ENCODE measurements at places on chromosomes 5 and 9.

DNA sequence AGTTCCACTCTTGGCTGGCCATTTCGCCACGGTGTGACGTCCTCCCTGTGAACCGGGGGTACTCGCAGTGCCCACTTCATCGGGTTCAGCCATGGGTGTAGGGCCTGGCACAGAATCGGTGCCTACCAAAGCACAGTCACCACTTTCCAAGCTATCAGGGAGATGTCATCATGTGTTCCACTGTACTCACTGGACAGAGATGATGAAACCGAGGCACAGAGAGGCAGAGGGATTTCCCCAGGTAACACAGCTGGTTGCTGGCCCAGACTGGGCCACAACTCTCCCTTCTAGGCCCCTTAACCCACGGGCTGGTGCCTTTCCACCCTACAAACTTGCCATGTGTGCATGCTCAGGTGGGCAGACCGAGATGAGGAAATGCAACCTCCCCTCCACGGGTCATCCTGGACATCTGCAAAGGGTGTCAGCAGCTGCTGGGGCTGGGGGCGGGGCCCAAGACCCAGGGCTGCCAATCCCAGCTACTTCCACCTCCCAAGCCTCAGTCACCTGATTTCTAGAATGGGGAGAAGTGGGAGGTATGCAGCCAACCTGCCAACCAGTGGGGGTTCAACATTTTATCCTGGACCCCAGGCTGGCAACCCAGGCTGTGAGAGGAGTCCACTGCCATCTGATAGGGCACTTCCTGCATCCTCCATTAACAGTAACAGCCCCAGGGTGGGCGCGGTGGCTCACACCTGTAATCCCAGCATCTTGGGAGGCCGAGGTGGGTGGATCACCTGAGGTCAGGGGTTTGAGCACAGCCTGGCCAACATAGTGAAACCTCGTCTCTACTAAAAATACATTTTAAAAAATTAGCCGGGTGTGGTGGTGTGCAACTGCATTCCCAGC, 893 bp upstream of the SH2D3C start:
- no peak for DNase-seq

GRCh38 chr5:109652096-109652495, 37.6 kb upstream of the MAN2A1 start:
- DNase-seq: no peak

GRCh38 chr9:135136991-135137832, 49.7 kb downstream of the OLFM1 start:
- DNase-seq: no peak

GRCh38 chr9:98540476-98540875, 168.3 kb downstream of the GABBR2 start:
- DNase-seq: no peak

GRCh38 chr9:87338088-87338989, 159.3 kb upstream of the DAPK1 start:
- no peak for DNase-seq

- peak; percentile 35 for DNase-seq
These were observed 35.1 kb downstream of the FAM13B start for GRCh38 chr5:137997726-137998213.

DNA sequence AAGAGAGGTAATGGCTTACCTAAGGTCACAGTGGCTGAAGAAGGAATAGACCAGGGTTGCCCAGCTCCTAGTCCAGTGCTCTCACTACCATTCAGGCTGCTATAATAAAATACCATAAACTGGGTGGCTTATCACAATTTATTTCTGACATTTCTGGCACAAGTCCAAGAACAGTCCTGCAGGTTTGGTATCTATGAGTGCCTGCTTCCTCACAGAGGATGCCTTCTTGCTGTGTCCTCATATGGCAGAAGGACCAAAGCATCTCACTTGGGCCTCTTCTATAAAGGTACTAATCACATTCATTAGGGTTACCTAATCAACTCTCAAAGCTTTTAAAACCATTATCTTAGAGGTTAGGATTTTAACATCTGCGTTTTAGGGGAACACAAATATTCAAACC, 17.2 kb downstream of the STARD4 start:
- no peak for DNase-seq

- no peak for DNase-seq
These were observed 41.0 kb downstream of the FXN start for GRCh38 chr9:69076550-69076949.

GRCh38 chr5:74454263-74455030, 186.1 kb downstream of the ENC1 start:
- no peak for DNase-seq

DNA sequence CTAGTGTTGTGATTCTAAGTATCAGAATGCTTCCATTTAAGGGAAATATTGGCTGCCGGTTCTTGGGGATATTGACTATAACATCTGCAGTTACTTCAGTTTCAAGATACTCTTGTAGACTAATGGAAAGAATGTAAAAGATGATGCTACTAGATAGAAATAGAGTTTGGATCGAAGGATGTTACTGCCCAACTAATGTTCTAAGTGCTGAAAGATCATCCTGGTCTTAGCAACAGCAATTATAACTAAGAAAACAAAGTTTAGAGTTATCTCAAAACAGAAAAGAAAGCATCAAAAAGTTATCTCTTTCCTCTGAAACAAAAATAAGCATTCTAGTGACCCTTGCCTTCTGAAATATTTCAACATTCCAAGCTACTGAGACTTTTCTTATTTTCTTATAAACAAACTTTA, 49.9 kb downstream of the ITGA1 start:
- peak; percentile 64 for DNase-seq

GRCh38 chr5:129204525-129204924, 110.0 kb downstream of the ISOC1 start:
- no peak for DNase-seq

DNA sequence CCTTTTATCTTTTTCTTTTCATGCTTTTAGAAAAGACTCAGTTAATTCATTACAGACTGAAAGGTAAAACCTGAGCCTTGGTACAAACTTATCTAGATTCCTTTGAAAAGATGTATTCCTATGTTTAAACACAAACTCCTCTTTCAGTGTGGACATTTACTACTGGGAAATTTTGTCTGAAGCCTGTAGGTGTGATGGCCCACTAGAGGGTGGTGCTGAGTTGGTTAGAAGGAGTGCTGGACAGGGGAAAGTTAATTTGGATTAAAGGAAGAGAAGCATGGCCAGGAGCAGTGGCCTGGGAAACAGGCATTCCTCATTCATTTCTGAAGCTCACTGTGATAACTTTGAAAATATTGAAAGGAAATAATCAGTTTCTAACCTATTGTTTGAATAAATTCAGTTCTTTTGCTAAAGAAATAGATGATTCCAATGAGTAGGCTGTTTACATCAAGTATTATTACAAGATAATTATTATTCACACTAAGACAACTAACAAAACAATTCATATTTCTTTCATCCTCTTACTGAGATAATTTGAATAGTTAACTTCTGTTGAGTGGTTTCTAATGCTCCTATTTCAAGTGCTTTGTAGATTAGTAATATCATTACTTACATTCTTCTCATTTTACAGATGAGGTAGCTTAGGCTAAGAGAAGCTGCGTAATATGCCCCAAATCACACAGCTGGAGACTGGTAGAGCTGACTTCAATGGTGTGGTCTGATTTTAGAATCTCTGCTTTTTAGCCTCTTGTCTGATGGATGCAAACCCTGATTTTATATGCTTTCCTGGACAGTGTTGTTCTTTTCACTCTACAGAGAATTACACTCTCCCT, 150.9 kb downstream of the ADGRV1 start:
- peak; percentile 25 for DNase-seq

GRCh38 chr9:85368781-85369180, 373.0 kb downstream of the AGTPBP1 start:
- DNase-seq: no peak

- DNase-seq: no peak
These were observed 185.6 kb downstream of the EFNA5 start for GRCh38 chr5:107485184-107485583.

GRCh38 chr5:136703036-136703435, 337.7 kb upstream of the TRPC7 start:
- no peak for DNase-seq

DNA sequence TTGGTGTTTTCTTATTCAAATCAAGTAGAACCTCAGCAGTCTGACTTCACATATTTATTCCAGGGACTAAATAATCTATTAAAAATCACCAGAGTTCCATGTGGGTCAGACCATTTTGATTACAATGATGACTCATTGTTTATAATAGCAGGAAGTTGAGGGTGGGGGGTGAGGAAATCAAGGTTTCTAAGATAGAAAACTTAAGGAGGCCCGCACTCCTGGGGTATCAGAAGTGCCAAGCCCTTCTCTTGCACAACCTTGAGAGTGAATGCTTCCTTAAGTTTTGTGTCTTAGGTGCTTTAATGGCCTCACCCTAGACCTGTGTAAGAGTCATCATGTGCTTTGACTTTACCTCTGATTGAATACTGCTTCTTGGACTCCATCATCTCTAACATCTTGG, 31.9 kb upstream of the NPR3 start:
- peak; percentile 48 for DNase-seq

- DNase-seq: no peak
These were observed 565.7 kb downstream of the PRDM9 start for GRCh38 chr5:24073107-24073506.

DNA sequence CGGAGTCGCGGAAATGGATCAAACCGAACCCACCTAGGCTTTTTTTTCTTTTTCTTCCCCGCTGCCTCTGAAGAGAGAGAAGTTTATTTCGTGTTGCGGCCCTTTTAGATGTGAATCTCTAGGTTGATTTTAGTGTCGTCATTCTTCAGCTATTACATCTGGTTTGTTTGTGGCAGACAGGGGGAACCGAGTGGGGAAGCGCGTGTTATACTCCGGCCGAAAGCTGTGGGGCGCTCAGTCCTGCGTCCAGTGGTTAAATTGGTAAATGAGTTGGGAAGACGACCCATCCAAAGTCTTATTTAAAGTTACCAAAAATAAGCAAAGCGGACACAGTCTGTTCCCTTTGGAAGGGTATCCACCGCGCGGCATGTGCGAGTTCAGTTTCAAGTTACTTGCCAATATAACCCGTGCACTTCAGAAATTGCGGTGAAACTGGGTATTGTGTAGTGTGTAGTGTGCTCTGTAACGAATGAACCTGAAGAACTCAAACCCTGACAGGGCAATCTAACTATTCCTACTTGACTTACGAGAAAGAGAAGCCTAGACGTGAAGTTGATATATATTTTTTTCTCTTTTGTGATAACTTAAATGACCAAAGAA, 1.3 kb downstream of the MAN2A1 start:
- DNase-seq: peak; percentile 83

- peak; percentile 41 for DNase-seq
These were observed 4.8 kb downstream of the GLIPR2 start for GRCh38 chr9:36141288-36141687.

GRCh38 chr5:53913941-53914340, 353.5 kb downstream of the NDUFS4 start:
- no peak for DNase-seq

- DNase-seq: no peak
These were observed 132.7 kb downstream of the DCP2 start for GRCh38 chr5:113109344-113109743.

GRCh38 chr5:175378444-175379028, 65.4 kb downstream of the DRD1 start:
- DNase-seq: peak; percentile 85

DNA sequence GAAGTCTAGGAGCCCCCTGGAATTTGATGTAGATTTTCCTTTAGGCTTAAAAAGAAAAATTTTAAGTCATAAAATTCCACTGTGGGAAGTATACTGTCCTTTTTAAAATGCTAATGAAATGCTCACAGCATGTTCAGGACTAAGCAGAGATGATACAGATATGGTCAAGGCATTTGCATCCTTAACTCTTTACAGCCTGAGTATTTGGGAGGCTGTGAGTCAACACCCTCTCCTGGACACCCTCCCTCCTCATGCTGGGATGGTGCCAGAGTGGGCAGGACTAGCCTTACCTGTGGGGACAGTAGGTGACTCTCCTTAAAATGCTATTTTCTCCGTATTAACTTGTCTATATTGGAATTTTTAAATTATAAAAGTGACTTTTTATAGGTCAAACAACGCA, 197.4 kb upstream of the ELL2 start:
- DNase-seq: no peak

GRCh38 chr5:7650755-7651154, 200.2 kb downstream of the CFAP90 start:
- no peak for DNase-seq

GRCh38 chr5:174900240-174900865, 176.0 kb downstream of the MSX2 start:
- no peak for DNase-seq

DNA sequence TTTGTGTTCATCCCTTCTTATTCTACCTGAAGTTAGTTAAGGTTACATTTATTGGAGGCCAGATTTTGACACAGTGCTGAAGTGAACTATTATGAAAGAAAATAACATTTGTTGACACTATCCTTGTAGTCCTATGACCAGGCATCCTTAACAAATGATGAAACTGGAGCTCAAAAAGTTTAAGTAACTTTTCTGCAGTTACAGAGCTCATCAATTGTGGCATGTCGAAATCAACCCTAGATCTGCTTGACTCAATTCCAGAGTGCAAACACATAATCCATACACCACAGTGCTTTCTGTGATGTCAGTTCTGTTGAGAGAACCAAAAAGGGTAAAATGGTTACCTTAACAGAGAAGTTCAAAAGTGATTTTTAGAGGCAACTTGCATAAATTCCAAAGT, 28.6 kb downstream of the KCNN2 start:
- peak; percentile 39 for DNase-seq

DNA sequence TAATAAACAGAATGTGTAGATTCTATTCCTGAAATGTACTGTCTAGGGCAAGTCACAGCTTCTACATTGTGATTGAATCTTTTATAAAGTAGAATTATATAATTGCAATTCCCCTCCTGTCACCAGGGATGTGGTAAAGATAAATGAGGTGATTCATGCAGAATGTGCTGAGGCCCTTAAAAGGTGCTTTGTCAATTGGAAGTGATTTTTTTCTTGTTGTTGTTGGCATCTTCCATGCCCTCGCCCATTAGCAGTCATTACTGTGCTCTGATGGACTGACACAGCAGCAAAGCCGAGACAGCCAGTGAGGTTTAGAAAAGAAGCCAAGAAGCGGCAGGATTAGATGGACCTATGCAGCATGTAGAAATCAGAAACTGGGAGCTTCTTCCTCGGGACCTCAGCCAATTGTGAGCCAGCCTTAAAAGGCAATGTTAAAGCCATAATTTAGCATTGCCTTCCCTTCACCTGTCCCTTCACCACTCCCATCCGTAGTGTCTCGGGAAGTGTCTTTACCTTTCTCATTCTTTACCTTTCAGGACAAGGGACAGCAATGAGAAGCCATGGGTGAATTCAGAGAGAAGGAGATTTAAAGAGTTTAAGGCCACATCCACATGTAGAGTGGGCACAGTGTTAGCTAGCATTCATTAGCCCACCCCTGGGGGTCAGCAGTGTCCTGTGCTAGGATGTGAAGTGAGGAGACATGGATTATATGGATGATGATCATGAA, 257.8 kb downstream of the PLK2 start:
- no peak for DNase-seq

Data from IMR-90 (cell line).